A549 (cell line): ENCODE measurements at places on chromosomes 1 and 21. TPM values are rescaled to one million over a fixed set of nuclear protein-coding genes. Genes with fewer than 3 reads are reported as not detected.

Gene C1orf185
- not detected in 3 replicates for polyA plus RNA-seq

Gene SLC45A3
- polyA plus RNA-seq = 2.5 to 3.4 TPM (median 3.3 TPM) in 3 replicates

DNA sequence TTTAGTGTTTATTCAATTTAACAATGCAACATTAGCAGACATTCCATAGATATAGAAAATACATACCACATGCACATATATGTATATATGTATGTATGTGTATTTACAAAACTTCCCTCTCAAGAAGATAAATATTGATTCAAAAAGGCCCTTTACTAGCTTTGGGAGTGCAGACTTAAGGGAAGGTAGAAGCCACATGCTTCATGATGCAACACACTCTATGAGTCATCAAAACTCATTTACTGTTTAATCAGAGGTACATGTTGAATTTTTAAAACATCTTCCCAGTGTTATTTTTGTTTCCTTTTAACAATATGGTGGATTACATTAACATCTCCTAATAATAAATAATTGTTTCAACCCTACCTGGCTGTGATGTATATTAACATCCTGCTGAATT lies 61.4 kb upstream of the KIRREL1 start:
- peak; percentile 14 for DNase-seq

GRCh38 chr1:50265790-50266314 lies 157.1 kb downstream of the ELAVL4 start:
- DNase-seq = no peak

GRCh38 chr1:47651311-47652089 lies 213.7 kb downstream of the FOXD2 start:
- DNase-seq = no peak

GRCh38 chr1:233828480-233828879 lies 76.0 kb upstream of the SLC35F3 start:
- no peak for DNase-seq

DNA sequence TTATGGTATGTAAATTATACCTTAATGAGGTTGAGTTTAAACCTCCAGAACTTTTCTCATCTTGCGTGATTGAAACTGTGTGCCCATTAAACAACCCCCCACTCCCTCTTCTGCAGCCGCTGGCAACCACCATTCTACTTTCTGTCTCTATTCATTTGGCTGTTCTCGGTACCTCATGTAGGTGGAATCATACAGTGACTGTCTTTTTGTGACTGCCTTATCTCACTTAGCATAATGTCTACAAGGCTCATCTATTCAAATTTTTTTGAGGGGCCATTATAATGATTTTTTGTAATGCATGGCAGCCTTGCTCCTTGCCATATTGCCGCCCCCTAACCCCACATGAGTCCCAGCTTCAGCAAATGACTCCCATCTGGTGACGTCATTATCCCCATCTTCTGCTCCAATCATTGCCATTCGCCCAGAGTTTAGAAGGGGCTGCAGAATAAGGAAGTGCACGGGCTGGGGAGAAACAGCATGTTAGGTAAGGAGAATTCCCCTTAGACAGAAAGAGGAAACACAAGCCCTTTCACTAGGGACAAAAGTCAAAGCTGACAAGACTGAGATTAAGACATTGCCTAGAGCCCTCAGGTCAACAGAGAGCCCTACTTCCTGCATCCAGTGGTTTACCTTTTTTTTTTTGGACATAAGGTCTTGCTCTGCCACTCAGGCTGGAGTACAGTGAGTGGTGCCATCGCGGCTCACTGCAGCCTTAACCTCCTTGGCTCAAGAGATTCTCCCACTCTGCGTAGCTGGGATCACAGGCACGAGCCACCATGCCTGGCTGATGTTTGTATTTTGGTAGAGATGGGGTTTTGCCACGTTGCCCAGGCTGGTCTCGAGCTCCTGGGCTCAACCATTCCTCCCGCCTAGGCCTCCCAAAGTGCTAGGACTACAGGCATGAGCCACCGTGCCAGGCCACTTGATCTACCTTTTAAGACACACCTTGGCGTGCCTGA lies 78.4 kb upstream of the ERRFI1 start:
- no peak for DNase-seq

GRCh38 chr1:212302745-212303383 lies 17.7 kb downstream of the PPP2R5A start:
- no peak for DNase-seq

DNA sequence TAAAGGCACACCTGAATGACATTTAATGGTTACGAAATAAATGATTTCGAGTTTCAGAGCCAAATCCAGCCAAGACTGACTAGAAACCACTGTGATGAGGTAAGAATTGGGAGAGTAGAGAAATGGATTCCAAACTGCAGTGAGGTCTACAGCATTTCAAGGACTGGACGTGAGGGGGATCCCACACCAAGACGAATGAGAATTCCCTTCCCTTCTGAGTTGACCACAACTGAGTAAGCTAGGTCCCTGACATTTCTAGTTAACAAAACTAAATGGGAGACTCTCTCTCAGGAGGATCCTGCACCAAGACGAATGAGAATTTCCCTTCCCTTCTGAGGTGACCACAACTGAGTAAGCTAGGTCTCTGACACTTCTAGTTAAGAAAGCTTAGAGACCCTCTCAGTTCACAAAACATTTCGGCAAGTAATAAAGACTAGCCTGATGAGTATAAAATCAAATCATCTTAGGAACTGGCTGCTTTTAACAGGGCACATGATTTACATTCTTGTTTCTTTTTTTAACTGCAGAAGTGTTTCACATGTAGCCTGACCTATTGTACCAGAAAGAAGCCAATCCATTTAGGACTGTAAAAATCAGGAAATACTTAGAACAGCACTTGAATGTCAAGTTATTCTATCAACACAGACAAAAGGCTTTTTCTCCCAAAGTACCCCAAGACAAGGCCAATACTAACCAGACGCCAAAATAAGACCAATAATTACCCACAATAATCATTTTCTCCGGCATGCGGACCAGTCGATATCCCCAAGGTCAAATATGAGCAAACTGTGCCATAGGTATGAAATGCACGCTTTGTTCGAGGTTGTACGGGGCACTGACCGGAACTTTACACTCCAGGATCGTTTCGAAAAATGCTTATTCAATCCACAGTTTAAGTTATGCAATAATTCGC lies 1.4 kb upstream of the SPATA1 start:
- no peak for DNase-seq

DNA sequence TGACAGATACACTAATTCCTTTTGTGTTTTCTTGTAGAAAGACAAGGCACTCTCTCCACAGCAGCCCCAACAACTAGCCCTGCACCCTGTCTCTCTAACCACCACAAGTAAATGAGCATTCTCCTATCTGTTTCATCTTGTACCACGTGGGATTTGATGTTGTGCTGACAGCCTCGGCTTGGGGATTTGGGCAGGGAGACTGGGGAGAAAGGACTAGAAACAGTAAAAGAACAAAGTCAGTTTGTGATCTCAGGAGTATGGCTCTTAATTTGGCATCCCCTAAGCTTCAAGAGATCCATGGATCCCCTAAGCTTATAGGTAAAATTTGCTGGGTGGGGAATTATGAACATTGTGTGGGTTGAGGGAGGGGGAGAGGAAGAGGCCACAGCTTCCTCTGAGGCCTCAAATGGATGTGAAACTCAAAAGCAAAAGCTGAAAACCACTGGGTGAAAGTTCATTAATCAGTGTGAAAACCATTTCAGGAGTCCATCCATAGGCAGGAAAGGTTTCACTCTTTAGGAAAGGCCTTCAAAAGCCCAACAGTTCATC lies 3.1 kb downstream of the C1orf162 start:
- DNase-seq = no peak

DNA sequence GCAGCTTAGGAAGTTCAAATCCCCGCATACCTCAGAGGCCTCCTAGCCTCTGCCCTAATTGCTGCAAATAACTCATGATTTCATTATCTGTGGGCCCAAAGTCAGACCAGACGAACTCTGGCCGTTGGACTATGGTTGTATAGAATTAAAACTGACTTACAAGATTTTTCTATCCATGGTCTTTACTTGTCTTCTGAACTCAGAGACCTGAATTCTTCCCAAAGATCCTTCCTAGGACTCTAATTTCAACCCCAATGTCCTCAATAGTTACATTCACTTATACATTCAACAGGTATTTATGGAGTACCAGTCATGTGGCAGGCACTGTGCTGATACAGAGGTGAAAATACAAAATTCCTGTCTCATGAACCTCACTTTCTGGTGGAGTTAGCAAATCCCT lies 182.4 kb upstream of the UBE2U start:
- no peak for DNase-seq

DNA sequence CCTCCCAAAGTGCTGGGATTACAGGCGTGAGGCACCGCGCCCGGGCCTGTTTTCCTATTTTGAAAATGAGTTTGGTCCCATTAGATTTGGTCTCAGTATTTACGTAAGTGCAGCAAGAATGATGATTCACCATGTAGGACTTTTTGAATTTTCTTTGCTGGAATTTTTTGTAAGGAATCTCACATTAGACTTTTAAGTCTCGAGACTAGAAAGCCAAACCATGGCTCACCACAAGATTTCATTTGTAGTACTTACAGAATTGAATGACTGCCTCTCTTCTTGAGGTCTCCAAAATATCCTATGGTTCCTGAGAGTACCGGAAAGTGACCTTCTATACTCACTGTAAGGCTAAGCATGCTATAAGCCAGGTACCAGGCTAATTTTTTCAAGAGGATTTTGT lies 325 bp downstream of the OR14A2 start:
- DNase-seq = no peak

DNA sequence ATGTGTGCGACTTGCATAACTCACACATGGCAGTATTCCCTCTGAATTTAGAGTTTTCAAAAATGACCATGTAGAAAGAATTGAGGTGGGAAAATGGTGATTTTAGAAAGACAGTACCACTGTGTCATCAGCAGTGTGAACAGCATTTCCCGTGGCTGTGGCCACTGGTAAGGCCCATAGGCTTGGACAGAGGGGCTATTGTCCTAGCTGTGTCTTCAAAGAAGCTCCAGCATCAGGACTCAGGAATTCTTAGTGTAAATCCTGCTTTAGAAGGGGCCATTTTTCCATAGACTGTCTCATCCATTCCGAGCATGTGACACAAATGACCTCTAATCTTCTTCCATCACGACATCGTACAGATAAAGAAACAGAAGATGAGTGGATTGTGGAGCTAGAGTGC lies 119.3 kb upstream of the BACE2 start:
- DNase-seq = no peak
